ENCODE measurements at places on chromosomes 2 and 18.

DNA sequence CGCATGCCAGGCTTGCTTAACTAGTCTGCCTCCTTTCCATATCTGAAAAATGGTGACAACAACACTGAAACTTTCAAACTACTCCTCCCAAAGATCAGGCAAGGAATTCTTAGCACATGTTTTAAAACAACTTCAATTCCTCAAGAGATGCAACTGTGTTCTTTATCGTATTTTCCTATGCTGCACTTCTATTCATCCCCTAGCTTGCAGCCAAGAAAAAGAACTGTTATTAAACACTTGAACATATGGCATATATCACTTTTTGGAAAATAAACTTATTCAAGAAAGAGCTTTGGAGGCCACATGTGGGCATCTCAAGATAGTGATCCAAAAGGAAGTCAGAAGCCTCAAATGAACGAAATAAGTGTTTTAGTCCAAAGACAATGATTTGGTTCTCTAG lies 75.6 kb upstream of the STAM2 start:
- no peaks in the 10 kb centered on the region for H3K27me3 ChIP-seq
- H3K27ac ChIP-seq, result no peak overlapping the region
- H3K36me3 ChIP-seq, result no peaks in the 10 kb centered on the region
- peaks cover 10% of the 10 kb centered on the region for H3K4me1 ChIP-seq

DNA sequence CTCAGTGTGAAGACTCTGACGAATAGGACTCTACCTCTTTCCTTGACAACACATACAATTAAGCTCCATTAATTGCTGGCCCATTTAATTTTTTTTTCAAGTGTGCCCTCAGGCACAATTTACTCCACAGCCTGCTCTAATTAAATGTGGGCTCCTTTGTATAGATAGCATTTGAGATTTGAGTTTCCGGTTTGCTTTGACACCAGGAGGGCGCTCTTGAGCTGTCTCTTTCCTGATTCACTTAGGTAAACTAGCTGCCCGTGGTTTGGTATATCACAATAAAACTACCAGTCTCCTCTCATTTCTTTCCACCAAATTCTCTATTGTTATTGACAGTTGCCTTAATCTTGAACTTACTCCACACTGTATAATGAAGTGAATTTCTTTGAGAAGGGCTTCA lies 666.0 kb downstream of the DSC3 start:
- H3K36me3 ChIP-seq, result no peaks in the 10 kb centered on the region
- H3K27ac ChIP-seq, result no peak overlapping the region
- peak; percentile 43 for DNase-seq
- no peak overlapping the region for H3K4me3 ChIP-seq
- no peaks in the 10 kb centered on the region for H3K27me3 ChIP-seq

DNA sequence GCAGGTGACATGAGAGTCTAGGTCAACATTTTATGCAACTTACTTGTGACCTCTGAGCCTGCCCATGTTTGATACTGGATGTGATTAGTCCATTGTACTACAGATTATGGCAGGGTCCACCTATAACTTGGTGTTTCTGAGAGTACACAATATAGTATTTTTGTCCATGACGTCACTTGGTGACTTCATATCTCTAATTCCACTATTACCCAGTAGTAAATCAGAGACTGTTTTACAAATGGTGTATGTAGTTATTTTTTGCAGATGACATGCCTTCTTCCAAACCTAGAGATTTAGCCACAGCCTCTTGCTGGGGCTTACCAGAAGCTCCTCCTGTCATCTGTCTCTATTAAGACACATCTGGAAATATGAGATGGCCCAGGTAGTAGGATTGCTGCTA lies 24.6 kb upstream of the TMX3 start:
- no peak overlapping the region for H3K27ac ChIP-seq
- H3K27me3 ChIP-seq, result no peaks in the 10 kb centered on the region
- peaks cover 7% of the 10 kb centered on the region for H3K4me1 ChIP-seq
- no peak overlapping the region for H3K4me3 ChIP-seq
- no peaks in the 10 kb centered on the region for H3K36me3 ChIP-seq
- no peak for DNase-seq

- H3K36me3 ChIP-seq, result no peaks in the 10 kb centered on the region
- H3K4me3 ChIP-seq, result no peak overlapping the region
- no peak overlapping the region for H3K27ac ChIP-seq
- no peaks in the 10 kb centered on the region for H3K27me3 ChIP-seq
- DNase-seq, result no peak
Observed at GRCh38 chr18:10564975-10565773, 39.3 kb downstream of the NAPG start.

DNA sequence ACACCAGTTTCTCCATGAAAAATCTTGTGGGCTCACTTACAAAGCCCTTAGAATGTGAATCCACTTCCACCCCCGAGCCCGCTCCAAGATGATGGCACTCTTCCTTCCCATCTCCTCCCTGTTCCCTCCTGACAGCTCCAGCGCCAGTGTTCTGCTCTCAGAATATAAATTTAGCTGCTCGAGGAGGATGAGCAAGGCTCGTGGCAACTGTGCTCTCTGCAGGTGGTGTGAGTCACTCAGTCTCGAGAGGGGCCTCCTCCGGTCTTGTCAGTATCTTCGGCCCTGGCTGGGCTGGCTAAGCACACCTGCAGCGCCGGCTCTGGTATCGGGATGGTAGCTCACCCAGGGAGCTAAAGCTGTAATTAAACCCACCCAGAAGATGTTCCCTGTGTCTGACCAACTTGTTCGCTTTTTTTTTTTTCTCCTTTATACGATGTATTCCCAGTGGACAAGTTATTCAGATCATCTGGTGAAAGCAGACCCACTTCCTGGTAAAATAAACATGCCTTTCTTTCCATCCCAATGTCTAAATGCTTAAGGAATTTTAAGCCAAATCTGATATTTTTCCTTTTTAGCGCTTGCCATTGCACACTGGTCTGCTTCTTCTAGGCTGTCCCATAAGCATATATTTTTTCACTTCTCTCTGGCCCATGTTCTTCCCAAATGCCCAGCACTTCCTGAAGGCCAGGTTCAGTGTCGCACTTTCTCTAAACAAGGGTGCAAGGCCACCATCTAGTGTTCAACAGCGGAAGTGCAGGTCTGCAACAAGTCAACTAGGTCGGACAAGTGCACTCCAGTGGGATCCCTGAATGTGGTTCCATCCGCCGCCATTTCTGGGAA lies 31.4 kb upstream of the YPEL5 start:
- no peaks in the 10 kb centered on the region for H3K36me3 ChIP-seq
- DNase-seq, result peak; percentile 41
- H3K4me3 ChIP-seq, result no peak overlapping the region
- peaks cover 3% of the 10 kb centered on the region for H3K27me3 ChIP-seq
- no peaks in the 10 kb centered on the region for H3K4me1 ChIP-seq
